ENCODE measurements at places on chromosomes 1 and 21. TPM values are rescaled to one million over a fixed set of nuclear protein-coding genes. Genes with fewer than 3 reads are reported as not detected.

GRCh38 chr1:230288641-230289349 lies 137.3 kb downstream of the PGBD5 start:
- DNase-seq = no peak

- no peak for DNase-seq
These were observed 42.6 kb upstream of the PTGS2 start for GRCh38 chr1:186722711-186723309.

TDRD5 gene
- total RNA-seq = not detected

DNA sequence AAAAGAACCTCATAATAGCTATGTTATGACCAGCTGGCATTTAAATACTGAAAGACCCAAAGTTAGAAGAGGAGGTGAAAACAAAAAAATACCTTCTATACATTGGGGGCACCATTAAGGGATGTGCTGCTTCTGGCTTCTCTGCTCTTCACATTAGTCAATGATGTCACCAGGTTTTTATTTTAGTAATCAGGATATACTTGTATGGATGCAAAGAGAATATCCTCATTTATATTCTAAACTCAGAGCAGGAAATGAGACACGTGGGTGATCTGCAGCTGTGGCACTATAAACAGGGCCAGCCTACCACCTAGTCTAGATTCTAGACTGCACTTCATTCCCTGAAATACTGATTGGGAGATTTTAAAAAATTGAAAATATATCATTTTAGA lies 51.2 kb downstream of the WLS start:
- no peak for DNase-seq

GRCh38 chr1:167627615-167627864 lies 2.5 kb upstream of the RCSD1 start:
- no peak for DNase-seq

RHD gene
- total RNA-seq = not detected

GRCh38 chr1:41533731-41534080 lies 49.2 kb upstream of the EDN2 start:
- DNase-seq = no peak

- DNase-seq = no peak
These were observed 83.5 kb downstream of the RABGAP1L start for GRCh38 chr1:174242856-174243255.

- no peak for DNase-seq
These were observed 34.2 kb upstream of the LRRC8C start for GRCh38 chr1:89598450-89599331.

DNA sequence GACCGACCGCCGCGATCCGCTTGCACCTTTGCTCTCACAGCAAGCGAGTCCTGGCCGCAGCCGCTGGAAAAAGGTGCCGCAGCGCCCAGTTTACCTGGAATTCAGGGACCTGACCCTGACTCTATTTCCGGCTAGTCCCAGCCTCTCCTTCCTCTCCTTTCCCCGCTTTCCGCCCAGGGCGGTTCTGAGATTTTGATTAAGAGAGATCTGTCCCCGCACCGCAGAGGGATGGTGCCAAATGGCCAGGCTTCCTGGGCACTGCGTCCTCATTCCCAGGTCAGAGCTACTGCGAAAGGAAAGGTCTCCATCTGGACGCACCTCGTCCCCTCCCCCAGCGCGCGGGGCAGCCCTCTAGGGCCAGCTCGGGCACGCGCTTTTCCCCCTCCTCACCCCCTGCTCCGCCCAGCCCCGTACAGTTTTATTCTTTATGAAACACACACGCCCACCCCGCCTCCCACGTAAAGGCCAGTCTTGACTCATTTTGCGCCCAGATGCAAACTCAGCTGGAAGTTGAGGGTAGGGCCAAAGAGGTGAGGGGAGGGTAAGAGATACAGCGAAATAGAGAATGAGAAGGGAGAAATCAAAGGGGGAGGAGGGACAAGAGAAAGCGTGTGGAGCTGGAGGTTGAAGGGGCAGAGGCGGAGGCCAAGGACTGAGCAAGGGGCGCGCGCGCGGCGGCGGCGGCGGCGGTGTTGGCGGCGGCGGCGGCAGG lies 411.8 kb upstream of the ESRRG start:
- DNase-seq = no peak

DNA sequence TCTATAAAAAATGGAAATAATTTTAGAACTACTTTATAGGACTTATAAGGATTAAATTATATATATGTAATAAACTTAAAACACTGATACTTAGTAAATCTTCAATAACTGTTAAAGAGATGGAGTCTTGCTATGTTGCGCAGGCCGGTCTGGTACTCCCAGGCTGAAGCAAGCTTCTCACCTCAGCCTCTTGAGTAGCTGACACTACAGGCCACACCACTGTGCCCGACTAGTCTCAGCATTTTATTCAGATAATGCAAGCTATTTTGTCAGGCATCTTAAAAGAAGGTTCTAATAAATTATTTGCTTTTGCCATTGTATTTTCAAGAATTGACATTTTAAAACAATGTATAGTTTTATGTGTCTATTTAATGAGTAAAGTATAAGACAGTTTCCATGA lies 20.8 kb downstream of the CNST start:
- no peak for DNase-seq

VWA5B1 gene
- total RNA-seq = not detected

- no peak for DNase-seq
These were observed 58.5 kb downstream of the FGGY start for GRCh38 chr1:59355361-59355760.

- DNase-seq = no peak
These were observed 43.1 kb downstream of the OR10J5 start for GRCh38 chr1:159492575-159493323.

- DNase-seq = no peak
These were observed 75.8 kb upstream of the SELENON start for GRCh38 chr1:25724201-25724600.

GRCh38 chr1:67201891-67202290 lies 35.6 kb downstream of the IL23R start:
- no peak for DNase-seq

DNA sequence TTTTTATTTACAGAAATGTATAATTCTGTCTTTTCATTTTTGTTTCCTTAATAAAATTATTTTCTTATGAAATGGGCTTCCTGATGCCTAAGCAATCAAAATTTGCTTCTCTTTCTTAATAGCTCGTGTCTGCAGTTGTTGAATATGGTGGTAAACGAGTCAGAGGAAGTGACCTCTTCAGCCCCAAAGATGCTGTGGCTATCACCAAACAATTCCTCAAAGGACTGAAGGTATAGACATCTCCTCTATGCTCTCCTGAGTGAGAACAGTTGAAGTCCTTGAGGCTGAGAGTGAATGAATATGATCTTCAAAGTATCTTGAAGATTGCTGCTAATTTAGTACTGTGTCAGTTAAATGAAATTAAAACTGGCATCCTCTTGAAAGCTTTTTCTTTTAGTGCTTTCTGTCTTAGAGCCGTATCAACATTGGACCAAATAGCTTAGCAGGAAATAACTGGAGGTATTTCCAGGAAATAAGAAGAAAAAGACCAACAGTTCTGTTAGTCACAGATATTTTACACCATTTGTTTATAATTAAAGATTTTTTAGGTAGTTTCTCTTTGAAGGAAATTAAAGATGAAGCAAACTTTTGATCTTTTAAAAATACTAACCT lies 24.7 kb downstream of the VPS45 start:
- no peak for DNase-seq

PLA2G5 gene
- total RNA-seq = 2.9 TPM

GRCh38 chr1:64220241-64220640 lies 16.8 kb downstream of the UBE2U start:
- DNase-seq = no peak

DNA sequence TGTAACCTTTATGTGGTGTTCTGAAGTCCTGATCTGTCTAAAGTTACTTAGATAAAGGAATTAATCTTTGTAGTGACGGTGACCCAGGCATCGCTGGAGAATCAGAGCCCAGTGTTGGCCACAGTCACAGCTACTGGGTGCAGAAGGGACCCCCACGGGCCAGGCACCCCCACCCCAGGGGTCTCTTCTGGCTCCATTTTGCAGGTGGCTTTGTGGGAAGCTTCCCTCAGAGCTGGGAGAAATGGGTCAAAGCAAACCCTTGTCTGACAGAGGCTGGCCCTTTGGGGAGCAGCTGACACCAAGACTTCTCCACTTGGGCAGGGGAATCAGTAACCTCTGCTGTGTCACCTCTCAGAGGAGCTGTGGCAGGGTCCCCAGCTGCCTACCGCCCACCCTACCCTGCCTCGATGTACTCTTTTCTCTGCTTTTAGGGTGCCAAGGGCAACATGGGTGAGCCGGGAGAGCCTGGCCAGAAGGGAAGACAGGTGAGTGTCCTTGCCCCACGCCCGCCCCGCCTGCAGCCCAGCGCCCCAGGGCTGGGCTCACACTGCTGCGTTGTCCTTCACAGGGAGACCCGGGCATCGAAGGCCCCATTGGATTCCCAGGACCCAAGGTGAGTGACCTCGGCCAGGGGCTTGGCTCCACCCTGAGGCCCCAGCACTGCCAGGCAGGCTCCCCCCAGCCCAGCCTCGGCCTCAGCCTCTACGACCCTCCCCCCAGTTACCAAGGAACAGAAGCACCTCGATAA lies 17.7 kb downstream of the COL6A2 start:
- DNase-seq = peak; percentile 6

DNA sequence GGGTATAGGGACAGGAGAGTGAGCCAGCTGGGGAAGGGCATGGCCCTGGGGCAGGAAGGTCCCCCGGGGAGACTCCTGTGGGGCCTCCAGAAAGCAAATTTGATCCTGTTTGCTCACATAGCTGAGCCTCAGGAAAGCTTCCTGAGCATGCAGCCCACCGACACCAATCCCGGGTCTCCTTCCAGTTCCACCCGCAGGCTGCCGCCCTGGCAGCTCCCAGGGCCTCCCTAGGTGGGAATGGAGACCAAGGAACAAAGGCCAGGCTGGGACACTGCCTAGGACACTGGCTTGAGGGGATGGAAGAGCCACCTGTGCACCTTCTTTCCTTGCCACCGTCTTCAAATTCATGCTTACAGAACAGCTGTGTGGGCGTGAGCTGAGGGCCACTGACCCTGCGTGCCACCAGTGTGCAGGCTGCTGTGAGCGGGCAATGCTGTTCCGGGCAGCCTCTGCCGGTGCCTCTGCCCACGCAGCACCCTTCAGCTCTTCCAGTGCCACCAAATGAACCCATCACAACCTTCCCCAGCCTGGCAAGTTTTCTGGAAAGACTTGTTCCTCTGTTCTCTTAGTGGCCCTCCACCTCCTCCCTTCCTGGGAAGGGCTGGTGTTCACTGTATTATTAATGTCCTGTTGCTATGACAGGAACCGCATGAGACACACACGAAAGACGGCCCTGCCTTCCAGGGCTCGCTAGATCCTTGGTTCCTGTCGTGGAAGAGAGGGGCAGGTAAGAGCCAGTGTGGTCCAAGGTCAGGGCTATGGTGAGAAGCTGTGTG lies 53.6 kb downstream of the ACBD3 start:
- DNase-seq = no peak

GRCh38 chr1:62117018-62117750 lies 77.5 kb upstream of the L1TD1 start:
- no peak for DNase-seq

DNA sequence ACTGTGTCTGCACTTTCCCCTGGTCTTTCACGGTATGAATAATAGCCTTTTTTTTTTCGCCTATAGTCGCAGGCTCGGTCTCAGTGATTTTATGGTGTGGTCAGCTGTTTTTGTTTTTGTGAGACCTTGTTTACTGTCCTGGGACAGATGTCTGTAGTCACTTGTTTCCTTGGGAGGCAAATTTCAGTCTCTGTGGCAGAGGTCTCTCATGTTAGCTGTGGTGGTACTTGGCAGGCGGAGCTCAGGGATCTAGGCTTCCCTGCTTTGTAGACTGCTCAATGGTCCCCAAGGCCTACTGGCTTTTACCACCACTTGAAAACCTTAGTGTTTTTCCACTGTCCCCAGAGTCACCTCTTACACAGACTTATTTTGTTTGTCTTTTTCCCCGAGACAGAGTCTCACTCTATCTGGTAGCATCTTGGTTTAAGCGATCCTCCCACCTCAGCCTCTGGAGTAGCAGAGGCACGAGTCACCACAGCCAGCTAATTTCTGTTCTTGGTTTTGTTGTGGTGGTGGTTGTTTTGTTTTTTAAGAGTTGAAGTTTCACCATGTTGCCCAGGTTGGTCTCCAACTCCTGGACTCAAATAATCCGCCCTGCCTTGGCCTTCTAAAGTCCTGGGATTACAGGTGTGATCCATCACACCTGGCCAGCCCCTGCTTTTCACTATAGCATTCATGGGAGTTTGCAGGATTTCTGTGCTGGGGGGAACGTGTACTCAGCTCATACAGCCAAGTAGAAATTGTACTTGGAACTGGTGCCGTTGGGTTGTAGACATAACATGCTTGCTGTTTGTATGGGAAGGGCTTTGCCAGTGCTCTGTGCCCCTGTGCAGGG lies 10.3 kb downstream of the RNU1-2 start:
- no peak for DNase-seq

PROK1 gene
- not detected for total RNA-seq

GRCh38 chr21:34797921-34798535 lies 129.2 kb downstream of the CLIC6 start:
- no peak for DNase-seq

MTARC2 gene
- 49.0 TPM for total RNA-seq

- no peak for DNase-seq
These were observed 1018.9 kb upstream of the PRMT6 start for GRCh38 chr1:106037526-106037925.

FCN3 gene
- not detected for total RNA-seq

DNA sequence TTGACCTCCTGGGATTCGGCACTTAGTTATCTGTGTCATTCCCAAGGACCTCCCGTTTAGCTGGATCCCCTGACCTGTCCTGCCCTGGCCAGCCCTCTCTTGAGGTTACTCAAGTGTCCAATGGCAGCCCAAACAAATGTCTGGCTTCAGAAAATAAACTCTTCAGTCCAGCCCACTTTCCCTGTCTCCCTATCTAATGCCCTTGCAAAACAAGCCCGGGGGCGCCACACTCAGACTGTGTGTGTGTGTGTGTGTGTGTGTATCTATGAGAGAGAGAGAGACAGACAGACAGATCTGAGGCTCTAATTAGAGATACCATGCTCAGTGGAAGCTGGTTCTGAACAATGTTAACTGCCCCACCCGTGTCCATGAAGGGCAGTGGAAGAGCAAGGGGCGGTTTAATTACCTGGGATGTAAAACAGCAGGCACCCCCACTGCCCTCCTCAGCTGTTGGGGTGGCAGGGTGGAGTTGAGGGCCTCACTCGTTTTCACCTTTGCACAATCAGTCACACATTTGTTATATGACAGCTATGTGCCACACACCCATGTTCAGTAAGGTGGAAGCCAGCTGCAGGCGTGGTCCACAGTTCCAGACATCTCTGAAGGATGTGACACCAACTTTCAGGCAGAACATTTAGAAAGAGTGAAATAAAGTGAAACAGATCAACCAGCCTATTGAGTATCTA lies 57.4 kb downstream of the B3GALT5 start:
- DNase-seq = peak; percentile 72

- no peak for DNase-seq
These were observed 232.5 kb upstream of the GREM2 start for GRCh38 chr1:240844486-240844885.
